SW 1271 (cell line): ENCODE measurements at places on chromosomes 2 and 18.

DNA sequence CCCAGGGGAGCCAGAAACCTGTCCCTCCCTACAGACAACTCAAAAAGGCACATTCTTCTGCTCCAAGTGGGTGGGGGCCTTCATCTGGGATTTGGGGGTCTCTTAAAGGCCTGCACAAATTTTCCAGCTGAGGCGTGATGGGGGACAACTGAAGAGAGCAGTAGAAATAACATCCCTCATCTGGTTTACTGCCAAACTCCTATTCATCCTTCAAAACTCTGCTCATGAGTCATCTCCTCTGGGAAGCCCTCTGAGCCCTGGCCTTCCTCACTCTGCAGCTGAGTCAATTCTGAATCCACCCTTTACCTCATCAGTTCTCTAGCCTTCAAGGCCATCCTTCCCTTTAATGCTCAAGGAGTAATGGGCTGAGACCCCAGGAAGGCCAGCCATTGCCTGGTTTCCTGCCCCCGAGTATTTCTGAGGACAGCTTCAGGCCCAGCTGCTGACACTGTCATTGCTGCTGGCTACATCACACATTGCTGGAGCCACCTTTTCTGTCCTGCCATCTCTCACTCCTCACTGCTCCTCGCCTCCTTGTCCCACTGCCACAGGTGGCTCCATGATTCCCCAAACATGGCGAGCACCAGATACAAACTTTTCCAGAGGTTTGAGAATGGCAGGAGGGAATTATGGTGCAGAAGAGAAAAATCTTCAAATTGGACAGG, 32.2 kb upstream of the GLI2 start:
- DNase-seq, result no peak

DNA sequence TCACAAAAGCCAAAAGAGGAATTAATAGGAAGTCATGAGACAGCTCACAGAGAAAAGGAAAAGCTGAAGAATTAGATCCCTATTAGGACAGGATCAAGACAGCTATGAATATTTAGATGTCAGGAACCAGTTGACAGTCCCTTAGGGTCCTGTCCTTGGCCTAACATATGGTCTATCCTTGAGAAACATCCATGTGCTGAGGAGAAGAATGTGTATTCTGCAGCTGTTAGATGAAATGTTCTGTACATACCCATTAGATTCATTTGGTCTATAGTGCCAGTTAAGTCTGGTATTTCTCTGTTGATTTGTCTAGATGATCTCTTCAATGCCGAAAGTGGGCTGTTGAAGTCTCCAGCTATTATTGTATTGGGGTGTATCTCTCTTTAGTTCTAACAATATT, 37.6 kb upstream of the SLC40A1 start:
- DNase-seq, result no peak

GRCh38 chr2:26298286-26298637, 47.7 kb upstream of the SELENOI start:
- DNase-seq, result no peak

- no peak for DNase-seq
These were observed 47.8 kb downstream of the PHLPP1 start for GRCh38 chr18:62763101-62763521.

- DNase-seq, result no peak
These were observed 6.1 kb upstream of the CCDC102B start for GRCh38 chr18:68791801-68792200.

- no peak for DNase-seq
These were observed 295.5 kb downstream of the MEIS1 start for GRCh38 chr2:66730441-66730840.

- DNase-seq, result no peak
These were observed 72.3 kb downstream of the OTX1 start for GRCh38 chr2:63122921-63123320.

DNA sequence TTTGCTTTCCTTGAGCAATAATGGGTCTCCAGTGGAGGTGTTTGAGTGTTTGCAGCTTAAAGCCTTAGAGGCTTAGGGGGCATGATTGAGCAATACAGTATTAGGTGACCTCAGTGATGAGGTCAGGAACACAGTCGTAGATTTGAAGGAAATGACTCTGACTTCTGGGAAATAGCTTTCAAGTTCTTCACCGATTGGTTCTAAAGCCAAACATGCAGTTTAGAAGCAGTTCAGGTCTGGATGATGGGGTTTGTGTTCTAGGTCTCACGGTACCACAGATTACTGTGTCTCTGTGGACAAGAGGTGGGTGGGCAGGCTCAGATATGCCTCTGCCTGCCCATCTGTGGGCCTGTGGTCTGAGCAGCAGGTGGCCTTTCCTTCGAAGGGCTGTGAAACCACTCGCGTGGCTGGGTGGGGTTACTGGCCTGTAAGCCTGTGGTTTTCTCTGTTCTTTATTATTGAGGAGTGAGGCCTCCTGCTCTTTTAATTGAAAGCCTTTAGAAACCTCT, 7.8 kb downstream of the MTHFD2 start:
- DNase-seq, result no peak

DNA sequence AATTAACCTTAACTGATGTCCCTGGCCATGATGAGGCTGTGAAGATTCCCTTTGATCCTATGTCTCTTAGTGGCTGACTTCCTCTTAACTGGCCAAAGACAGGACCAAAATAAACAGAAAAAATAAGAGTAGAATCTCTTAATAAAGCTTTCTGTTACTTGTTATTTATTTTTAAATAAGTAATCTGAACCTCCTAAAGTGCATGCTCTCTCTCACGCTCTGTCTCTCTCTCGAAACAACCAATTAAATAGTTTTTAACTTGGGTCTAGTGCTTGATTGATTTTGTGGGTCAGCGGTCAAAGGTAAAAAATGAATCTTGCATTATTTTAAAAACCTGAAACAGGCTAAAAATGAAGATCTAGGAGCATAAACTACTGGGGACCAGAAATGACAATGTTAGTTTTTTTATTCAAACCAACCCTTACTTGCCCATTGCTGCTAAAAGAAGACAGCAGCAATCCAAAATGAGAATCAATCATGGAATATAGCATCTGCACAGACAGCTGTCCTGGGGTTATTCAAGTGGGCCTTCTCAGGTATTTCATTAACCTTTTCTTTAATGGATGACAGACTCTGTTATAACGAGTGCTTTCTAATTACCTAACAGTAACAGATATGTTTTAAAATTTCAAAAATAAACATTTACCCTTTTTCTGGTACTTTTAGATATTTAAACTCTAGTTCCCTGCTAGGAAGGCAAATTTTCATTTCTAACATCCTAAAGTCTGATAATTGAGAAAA, 11.2 kb downstream of the GAREM1 start:
- DNase-seq, result no peak

DNA sequence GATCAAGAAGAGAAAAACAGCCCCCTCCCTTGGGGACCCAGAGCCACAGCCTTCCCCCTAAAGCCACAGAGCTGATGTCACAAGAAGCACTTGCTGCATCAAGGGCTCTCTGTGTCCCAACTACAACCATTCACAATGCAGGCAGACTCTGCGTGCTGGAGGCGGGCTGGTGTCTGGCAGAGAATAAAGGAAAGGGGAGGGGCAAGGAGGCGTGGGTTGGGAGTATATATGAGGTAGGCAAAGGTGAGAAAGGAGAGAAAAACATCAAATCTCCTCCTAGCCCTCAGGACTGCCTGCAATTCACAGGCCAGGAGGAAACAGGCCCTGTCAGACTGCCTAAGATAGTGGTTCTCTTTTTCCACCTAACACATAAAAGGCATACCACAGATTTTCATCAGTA, 48.8 kb upstream of the IHH start:
- DNase-seq, result no peak

GRCh38 chr18:34771958-34772357, 61.9 kb downstream of the DTNA start:
- no peak for DNase-seq

DNA sequence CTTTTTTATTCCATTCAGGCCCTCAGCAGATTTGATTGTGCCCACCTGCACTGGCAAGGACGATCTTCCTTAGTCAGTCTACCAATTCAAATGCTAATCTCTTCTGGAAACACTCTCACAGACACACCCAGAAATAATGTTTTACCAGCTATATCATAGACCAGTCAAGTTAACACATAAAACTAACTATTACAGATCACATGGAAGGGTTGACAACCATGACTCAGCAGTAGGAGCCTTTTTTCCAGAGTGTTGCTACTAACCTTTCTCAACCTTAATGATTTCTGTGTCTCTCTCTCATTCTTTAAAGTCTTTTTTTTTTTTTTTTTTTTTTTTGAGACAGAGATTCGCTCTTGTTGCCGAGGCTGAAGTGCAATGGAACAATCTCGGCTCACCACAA, 143.5 kb upstream of the MSH6 start:
- DNase-seq, result no peak

DNA sequence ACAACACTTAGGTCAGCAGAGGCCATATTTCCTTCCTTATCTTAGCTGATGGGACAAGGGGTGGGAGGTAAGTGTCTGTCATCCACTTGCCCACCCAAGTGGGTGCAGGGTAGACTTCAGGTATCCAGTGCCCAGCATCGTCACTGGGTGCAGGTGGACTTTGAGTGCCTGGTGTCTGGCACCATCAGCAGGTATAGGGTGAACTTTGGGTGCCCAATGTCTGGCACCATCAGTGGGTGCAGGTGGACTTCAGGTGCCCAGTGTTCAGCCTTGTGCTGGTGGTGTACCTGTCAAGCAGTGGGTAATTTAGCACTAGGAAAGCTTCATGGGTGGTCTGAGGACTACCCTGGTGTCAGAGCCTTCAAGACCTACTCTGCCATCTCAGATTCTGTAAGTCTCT, 175.6 kb downstream of the SEPTIN10 start:
- DNase-seq, result no peak

- DNase-seq, result no peak
These were observed 222.0 kb downstream of the LDLRAD4 start for GRCh38 chr18:13440277-13441248.

DNA sequence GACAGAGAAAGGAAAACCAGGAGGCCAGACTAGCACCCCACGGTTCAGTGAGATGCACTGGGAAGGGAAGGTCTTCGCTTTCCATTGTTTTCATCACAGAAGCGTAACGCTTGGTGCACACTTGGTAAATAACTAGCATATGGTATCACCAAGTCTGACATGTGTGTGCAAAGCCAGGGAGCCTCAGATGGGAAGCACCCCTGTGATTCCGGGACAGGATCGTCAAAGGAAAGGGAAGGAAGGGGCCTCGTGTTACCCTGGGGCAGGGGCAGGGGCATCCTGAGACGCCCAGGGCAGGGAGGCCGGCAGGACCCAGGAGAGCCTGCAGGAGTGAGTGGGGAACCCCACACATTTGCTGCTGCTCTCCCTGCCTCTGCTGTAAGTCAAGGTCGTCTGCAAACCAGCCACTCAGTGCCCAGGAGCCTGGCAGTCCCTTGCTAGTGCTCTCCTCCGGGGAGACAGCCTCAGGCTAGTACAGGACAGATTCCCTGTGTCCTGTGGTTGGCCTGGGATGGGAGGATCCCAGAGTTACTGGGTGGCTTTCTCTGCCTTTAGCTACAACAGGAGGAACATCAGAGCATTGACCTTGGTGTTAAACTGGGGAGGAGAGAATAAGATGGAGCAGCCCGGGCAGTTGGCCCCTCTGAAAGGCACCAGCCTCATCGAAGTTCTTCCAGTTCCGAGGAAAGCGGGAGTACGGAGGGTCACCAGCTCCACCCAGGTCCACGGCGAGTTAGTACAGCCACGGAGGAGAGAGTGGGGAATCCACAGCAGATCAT, 192.5 kb downstream of the NDUFA10 start:
- no peak for DNase-seq
